Activated T-helper 2 cell treated with anti-CD3 and anti-CD28 coated beads, Interferon-gamma antibody, Interleukin-2, Interleukin-4, amounts not matched to agents 10 μg/mL and 5 μg/mL and 100 μg/mL, durations not matched to agents 14 hours and 24 hours and 36 hours (primary cell): ENCODE measurements at places on chromosomes 13 and 19. TPM values are rescaled to one million over a fixed set of nuclear protein-coding genes. Genes with fewer than 3 reads are reported as not detected.

- no peak for DNase-seq
Measured at GRCh38 chr19:32581705-32582179, 752 bp downstream of the PDCD5 start.

DNA sequence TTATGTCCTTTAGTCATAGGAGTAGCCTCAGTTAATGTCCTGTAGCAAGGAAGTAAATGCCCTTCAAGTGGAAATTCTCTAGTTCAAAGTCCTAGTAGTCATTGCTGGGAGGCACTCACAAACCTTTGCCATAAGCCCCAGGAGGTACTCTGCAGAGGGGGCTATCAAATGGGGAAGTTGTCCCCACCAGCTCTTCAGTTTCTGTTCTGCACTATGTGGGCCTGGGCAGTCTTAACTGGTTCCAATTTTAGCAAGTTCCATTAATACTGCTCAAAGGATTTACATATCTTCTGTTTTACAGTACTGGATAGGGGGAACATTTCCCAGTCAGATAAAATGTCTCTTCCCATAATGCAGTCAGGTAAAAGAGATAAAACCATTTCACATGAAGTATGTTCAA, 101.3 kb downstream of the B3GLCT start:
- DNase-seq: no peak

GRCh38 chr19:46603752-46604231, 2.7 kb downstream of the CALM3 start:
- no peak for DNase-seq

DNA sequence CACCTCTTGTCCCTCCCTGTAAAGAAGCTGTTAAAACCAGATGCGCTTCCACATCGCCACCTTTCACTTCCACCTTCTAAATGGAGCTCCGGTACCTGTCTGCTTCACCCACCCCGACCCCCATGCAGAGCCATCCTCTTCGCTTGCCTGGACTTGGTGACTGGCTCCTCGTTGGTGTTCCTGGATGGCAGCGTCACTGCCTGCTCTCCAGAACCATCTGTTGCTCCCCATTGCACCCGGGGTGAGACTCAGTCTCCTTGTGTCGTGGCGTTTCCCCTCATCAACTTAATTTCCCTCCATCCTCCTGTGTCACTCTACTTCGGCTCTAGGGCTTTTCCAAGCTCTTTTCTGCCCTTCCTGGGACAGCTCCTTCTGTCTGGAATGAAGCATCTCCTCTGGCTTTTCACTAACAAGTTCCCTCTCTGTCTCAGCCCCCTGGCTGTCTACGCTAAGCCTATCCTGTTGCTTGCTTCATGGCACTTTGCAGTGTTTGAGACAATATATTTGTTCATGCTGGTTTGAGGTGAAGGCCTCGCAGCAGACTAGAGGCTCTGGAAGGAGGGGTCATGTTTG, 10.3 kb downstream of the CEBPG start:
- no peak for DNase-seq

DNA sequence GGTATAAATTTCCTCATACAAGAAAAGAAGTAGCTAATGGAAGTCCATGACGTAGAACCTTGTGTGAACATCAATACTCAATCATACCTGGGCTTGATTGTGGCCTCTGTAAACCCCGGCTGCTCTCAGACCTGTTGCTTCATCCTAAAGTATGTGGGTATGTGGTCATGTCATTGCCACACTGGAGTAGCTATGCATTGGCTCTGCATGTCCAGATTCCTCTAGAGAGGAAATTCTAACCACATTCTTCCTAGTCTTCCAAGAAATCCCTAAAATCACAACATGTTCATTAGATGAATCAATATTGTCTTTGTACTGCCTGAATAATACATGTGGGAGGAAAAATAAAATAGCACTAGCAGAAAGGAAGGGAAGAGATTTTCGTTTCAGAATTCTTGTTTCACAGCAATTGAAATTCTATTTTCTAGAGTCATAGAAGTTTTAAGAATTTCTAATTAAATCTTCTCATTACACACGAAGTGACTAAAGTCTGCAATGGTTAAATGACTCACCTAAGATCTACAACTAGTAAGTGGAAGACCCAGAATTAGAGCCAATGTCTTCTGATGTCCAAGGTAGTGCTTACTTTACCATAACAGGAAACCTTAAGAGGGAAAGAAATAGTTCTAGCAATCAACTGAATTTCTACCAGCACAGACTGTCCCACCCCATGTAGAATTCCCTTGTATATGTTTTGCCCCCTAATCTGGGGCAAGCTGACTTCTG, 28.0 kb downstream of the RXFP2 start:
- no peak for DNase-seq

DNA sequence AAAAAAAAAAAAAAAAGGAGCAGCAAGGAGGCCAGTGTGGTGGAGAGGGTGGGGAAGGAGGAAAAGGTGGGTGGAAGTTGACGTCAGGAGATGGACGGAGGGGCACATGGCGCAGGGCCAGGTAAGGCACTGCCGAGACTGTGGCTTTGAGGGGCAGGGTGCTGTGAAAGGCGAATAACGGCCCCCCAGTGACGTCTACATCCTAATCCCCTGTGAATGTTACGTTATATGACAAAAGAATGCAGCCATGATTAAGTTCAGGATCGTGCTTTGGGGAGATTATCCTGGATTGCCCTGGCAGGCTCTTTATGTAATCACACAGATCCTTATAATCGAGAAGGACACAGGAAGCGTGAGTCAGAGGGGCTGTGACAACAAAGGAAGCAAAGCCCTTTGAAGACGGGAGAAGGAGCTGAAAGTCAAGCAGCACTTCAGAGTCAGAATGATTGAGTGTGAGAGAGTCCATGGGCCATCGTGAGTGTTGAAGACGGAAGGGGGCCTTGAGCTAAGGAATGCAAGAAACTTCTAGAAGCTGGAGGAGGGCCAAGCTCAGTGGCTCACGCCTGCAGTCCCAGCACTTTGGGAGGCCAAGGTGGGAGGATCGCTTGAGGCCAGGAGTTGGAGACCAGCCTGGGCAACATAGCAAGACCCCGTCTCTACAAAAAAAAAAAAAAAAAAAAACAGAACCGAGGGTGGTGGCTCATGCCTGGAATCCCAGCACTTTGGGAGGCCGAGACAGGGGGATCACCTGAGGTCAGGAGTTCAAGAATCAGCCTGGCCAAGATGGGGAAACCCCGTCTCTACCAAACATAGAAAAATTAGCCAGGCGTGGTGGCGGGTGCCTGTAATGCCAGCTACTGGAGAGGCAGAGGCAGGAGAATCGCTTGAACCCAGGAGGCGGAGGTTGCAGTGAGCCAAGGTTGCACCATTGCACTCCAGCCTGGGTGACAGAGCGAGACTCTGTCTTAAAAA, 13.8 kb upstream of the CEACAM16 start:
- no peak for DNase-seq

The ONECUT3 gene
- not detected in 2 replicates for total RNA-seq
